Uterus (tissue), 4 donors: ENCODE measurements at places on chromosomes 12 and 14.

- peak; percentile 78 for DNase-seq
Observed at GRCh38 chr12:6205144-6205539, 4.9 kb downstream of the CD9 start.

DNA sequence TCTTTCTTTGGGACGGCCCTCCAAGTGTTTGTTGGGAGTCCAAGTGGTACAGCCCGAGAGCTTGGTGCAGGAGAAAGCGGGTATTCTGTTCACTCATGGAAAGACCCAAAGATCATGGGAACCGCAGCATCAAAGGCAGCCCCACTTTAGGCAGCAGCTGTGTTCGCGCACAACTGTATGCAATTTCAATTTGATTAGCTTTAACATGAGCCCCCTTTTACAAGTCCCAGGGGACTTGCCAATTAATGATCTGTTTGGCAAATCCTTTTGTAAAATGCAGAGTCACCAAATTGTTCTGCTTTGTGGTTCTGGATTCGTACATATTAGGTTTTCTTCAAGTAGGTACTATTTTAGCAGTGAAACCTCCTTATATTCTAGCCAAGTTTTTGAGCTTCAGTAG is 217.7 kb downstream of the AACS start:
- DNase-seq, result no peak

- no peak for DNase-seq
Observed at GRCh38 chr14:89736881-89737280, 217.6 kb downstream of the EFCAB11 start.

DNA sequence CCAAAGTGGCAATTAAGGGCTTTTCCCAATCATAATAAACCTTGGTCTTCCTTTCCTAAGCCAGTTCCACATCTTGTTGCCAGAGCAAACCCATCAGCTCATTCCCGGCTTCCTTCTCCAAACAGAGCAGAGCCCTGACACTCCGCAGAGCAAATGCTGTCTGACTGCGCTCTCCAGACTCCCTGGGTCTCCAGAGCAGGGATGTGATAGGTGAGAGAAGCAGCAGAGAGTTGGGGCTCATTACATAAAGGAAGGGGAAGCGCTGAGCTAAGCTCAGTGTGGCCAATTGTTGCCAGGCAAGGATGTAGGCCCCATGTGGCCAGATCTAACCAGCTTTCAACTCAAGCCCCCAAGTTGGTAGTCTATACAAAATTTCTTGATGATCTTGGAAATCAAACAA is 36.2 kb upstream of the PAX9 start:
- no peak for DNase-seq

DNA sequence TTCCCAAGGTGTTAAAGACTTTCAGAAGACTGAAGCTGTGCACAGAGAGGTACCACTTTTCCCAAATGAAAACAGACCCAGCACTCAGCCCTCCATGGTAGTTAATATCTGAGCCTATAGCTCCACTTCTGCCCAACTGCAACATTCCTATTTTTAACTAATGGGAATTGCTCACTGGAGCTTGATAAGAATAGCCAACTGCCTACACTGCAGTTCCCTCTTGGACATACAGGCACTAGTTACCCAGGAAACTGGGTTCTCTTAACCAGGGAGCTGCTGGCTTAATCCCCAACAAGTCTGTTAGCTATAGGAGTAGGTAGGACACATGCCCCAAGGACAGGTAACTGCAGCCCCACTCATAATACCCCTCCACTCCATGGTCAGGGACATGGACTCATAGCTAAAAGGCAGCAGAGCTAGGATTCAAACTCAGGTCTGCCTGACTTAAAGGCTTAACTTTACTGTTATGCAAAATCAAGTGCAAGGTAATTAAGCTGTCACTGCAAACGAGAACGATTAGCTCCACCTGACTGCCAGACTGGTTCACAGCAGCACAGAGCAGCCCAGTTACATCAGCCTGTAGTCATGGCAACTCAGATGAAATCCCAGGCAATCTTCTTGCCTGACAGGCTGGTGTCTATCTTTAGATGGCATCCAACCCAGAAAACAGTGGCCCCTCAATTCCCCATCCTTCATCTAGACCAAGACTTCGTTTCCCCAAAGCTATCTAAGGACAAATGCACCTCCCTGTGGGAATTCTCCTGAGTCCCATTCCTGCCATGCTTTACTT is 77.1 kb upstream of the ACTN1 start:
- DNase-seq, result no peak

DNA sequence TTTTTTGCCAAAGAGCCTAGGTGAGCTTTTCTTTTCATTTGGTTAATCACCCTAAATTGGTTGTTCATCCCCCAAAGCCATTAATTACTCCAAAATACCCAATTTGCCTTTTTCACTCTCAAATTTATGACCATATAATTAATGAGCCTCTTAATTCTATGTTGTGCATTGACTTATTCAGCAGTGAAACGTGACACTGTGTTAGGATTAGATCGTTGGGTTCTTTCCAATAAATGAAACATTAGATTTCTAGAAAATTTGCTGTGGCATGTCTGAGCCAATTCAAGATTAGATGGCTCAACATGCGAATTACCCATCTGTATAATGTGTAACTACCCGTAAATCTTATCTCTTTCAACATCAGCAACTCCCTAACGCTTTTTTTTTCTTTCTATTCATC is 273.4 kb downstream of the BMP4 start:
- DNase-seq, result no peak

DNA sequence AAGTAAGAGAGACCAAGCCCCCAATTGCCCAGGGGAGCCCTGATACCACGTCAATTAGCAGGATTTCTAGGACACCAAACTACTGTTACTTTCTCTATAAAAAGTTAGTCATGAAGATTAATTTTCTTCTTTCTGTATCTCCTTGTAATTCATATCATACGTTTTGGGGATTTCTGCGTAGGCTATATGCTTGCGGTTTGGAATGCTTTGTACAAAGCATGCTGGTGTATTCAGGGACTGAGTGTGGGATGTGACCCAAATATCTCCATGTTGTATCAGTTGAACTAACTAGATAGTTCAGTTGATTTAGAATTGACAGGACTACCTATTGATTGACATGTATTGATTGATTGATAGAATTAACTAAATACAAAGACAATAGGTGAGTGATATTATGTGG is 7.7 kb downstream of the GPR33 start:
- DNase-seq, result no peak

GRCh38 chr14:84024231-84024820 is 1505.6 kb upstream of the FLRT2 start:
- DNase-seq, result no peak

- peak; percentile 9 for DNase-seq
Observed at GRCh38 chr14:100891051-100891450, 12.5 kb downstream of the RTL1 start.

- DNase-seq, result no peak
Observed at GRCh38 chr12:124578854-124579253, 11.4 kb upstream of the NCOR2 start.

- DNase-seq, result no peak
Observed at GRCh38 chr12:67646775-67647174, 1.8 kb upstream of the DYRK2 start.

- DNase-seq, result no peak
Observed at GRCh38 chr14:49480979-49481498, 105.1 kb downstream of the RPS29 start.

DNA sequence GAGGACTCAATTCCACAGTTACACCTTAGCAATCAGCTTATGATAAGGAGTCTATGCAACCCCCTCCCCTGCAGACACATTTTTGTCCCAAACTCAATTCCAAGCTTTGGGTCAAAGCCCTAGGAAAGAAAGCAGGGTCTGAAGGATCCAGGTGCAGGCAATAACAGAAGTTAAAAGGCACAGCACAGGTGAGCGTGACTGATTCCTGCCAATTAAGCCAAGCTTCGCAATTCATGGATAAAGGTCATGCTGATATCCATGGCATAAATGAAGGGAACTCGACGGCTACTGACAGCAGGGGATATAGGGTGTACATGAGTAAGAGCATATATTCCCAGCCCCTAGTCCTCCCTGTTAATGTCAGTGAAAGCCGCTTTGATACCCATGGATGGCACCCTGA is 39.3 kb downstream of the C12orf56 start:
- DNase-seq, result no peak

DNA sequence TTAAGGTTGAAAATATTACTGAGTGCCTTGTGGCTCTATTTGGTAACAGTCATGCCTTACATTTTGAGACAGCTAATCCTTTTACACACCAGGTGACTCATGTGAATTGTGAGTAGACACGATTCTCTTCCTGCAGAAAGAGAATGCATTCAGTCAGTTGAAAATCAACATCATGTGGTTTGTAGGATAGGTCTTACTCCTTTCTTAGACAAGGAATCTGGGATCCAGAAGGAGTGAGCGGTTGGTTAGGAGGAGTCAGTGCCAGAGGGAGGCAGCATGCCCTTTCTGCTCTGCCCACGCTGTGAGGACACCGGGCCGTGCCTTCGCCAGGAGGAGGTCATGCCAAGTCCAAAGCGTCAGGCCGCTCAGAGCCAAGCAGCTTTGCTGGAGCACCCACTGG is 47.6 kb downstream of the TRAF3 start:
- DNase-seq, result no peak

- peak; percentile 40 for DNase-seq
Observed at GRCh38 chr12:32535288-32535999, 136.1 kb downstream of the FGD4 start.

DNA sequence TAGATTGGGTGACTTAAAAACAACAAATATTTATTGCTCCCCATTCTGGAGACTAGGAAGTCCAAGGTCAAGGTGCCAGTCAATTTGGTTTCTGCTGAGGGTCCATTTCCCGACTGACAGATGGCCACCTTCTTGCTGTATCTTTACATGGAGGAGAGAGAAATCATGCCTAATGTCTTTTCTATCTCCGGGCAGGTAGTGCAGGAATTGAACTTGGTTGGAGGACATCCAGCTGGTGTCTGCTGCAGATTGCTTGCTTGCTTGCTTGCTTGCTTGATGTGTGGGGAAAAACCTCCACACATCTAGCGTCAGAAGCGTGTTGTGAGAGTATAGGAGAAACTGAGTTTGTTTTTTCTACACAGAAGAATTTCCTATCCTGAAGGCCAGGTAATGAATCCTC is 561.4 kb downstream of the DIO2 start:
- no peak for DNase-seq

GRCh38 chr12:53985994-53986685 is 1.2 kb downstream of the HOXC10 start:
- no peak for DNase-seq

- no peak for DNase-seq
Observed at GRCh38 chr12:48003226-48004052, 837 bp downstream of the COL2A1 start.

- no peak for DNase-seq
Observed at GRCh38 chr14:90782892-90783291, 33.3 kb downstream of the TTC7B start.

GRCh38 chr12:115666168-115666567 is 611.3 kb downstream of the MED13L start:
- DNase-seq, result no peak

- DNase-seq, result no peak
Observed at GRCh38 chr14:72617391-72618031, 276.4 kb downstream of the DPF3 start.

- DNase-seq, result no peak
Observed at GRCh38 chr14:68492381-68493151, 300.3 kb downstream of the ZFP36L1 start.

DNA sequence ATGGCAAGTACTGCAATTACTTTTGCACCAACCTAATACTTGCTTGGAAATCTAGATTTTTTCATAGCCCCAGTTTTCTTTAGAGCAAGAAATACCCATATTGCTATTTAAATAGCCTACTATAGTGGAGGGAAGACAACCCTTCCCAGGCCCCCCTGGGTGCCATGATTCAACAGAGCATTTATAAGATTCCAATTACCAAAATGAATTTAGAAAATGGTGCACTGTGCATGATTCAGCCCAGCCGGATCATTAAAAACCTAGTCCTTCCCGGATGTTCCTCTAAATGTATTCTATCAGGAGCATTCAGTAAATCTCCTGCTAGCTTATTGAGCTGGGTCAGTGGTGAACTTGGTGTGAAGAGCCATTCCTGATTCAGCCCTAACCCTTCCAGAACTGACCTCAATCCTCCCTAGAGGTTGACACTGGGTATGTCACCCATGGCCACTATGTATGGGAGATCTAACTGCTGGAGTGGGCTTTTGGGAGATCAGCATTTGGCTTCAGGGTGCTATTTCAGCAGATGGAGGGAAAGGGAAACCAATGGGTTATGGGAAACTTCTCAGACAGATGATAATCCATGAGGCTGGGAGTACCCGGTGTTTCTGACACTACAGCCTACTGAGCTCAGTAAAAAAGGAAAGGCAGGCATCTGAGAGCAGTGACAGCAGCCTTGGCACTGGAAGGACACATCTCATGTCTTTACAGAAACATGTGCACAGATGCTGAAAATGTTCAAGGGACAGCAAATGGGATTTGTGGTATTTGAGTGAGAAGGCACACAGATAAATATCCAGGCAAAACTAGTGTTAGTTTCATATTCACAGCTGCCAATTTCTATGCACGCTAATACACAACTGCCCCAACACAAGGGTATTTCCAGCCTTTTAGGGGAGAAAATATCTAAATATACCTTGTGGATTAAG is 258.9 kb downstream of the DPF3 start:
- DNase-seq, result no peak

DNA sequence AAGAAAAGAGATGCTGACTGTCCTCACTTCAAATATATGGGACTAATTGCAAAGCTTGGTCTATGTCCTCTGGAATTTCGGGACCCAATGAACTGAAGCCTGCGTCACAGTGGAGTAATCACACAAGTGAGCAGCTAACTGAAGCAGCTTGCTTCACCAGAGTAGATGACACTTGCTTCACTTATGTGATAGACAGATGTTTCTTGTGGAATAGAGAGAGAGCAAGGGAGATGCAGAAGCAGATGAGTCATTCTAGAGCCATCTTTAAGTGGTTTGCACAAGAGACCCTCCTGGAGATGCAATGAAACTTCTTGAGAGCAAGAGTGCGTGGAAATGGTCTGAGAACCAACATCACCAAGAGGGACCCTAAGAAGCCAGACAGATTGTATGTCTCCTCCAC is 1537.1 kb upstream of the FLRT2 start:
- DNase-seq, result no peak

DNA sequence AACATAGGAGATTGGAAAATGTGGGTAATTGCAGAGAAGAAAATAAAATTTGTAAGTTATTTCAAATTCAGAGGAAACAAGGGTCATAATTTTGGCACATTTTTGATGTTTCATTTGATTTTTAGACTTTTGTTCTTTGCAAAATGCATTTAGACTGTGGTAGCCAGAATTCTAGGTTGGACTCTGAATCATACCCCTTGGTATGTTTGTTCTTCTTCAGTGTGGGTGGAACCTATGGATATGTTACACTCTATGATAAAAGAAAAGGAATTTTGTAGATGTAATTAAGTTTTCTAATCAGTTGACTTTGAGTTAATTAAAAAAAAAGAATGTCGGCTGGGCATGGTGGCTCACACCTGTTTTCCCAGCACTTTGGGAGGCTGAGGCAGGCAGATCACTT is 827.0 kb downstream of the AACS start:
- no peak for DNase-seq

GRCh38 chr14:86973177-86973576 is 1019.8 kb downstream of the GALC start:
- DNase-seq, result no peak
